Activated T-helper 1 cell treated with anti-CD3 and anti-CD28 coated beads, Interleukin-12 subunit alpha, Interleukin-12 subunit beta, Interleukin-2, Interleukin-4 antibody, amounts not matched to agents 30 ng/mL and 10 ng/mL and 1 ng/mL, durations not matched to agents 14 hours and 24 hours and 36 hours (primary cell): ENCODE measurements at places on chromosomes 12 and 14. TPM values are rescaled to one million over a fixed set of nuclear protein-coding genes. Genes with fewer than 3 reads are reported as not detected.
A peak's percentile ranks its signal among the peaks of the same experiment; 100 is the strongest.

The TAS2R43 gene
- total RNA-seq, result 0.76 and 2.0 TPM in 2 replicates

The AICDA gene
- total RNA-seq, result not detected in 2 replicates

DNA sequence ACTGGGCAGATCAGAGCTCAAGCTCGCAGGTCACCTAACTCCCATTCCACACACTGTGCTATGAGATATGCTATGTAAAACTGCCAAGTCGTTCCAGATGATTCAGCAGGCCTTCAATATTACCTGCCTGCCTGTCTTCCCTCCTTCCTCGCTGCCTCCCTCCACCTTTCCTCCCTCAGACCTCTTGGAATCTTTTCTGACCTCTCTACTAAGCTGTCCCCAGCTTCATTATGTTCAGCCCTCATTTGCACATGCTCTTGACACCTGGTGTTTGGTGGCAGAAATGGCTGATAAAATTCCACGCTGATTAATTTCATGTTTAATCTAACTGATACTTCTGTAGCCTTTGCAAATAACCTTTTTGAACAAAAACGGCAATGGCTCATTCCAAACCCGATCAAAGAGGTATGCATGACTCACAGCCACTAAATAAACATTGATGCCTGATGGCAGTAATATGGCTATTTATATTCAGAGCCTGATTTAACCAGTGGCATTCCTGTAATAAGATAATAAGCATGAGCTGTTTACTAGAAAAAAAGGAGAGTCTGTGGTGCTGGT lies 130.8 kb upstream of the EGLN3 start:
- peaks cover 4% of the 10 kb centered on the region for H3K4me1 ChIP-seq
- DNase-seq, result no peak
- H3K4me3 ChIP-seq, result no peak overlapping the region
- peaks cover 5% of the 10 kb centered on the region for H3K27me3 ChIP-seq
- no peak overlapping the region for H3K27ac ChIP-seq
- no peaks in the 10 kb centered on the region for H3K36me3 ChIP-seq

DNA sequence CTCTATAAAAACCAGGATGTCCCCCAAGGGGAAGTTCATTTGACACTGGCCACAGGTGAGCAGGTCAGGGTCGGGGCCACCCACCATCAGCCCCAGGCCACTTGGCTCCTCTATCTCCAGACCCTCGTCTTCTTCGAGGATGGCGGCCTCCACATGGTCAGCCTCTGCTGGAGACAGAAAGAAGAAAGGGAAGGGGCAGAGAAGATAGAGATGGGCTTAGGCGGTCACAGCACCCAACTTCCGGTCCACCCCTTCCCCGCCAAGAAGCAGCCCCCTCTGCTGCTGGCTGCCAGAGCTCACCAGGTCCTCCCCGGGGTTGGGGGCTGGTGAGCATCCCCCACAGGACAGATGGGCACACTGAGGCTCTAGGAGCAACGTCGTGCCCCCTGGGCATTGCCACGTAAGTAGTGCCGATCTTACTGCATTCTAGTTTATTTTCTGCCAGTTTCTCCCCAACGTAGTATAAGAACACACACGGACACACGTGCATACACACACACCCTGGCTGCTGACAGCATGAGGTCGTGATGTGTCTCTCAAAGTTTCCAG lies 14.2 kb downstream of the BCL11B start:
- no peaks in the 10 kb centered on the region for H3K27me3 ChIP-seq
- peak overlapping the region; percentile 100 for H3K27ac ChIP-seq
- peaks cover 37% of the 10 kb centered on the region for H3K36me3 ChIP-seq
- peaks cover 98% of the 10 kb centered on the region for H3K4me1 ChIP-seq

DNA sequence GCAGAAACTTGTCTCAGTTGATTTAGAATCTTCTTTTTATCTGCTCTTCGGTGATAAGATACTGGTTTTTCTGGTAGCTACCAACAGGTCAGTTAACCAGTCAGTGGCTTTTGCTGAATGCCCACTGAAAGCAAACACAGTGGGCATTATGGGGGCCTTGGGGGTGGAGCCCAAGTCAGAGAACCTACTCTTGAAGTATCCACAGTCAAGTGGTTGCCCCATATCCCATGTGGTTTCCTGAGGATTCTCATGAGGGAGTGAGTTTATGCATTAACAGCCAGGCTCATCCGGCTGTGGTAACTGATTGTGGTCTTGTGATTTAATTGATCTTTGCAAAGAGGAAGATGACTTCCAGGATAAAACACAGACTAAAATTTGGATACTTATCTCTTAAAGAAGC lies 83.7 kb downstream of the ST8SIA1 start:
- H3K4me3 ChIP-seq, result no peak overlapping the region
- H3K4me1 ChIP-seq, result no peaks in the 10 kb centered on the region
- no peak for DNase-seq
- H3K36me3 ChIP-seq, result no peaks in the 10 kb centered on the region
- H3K27ac ChIP-seq, result no peak overlapping the region

The SRRM4 gene
- total RNA-seq, result not detected in 2 replicates

- H3K27me3 ChIP-seq, result no peaks in the 10 kb centered on the region
- H3K27ac ChIP-seq, result no peak overlapping the region
- H3K4me1 ChIP-seq, result no peaks in the 10 kb centered on the region
- H3K36me3 ChIP-seq, result peaks cover 24% of the 10 kb centered on the region
- H3K4me3 ChIP-seq, result no peak overlapping the region
- DNase-seq, result no peak
These were observed 13.0 kb downstream of the TOMM20L start for GRCh38 chr14:58408681-58409215.

- DNase-seq, result peak; percentile 40
- no peak overlapping the region for H3K4me3 ChIP-seq
- H3K4me1 ChIP-seq, result no peaks in the 10 kb centered on the region
- H3K27ac ChIP-seq, result no peak overlapping the region
- H3K27me3 ChIP-seq, result peaks cover 11% of the 10 kb centered on the region
These were observed 34.1 kb upstream of the FAM181A start for GRCh38 chr14:93892923-93893558.
